ENCODE measurements at places on chromosomes 11 and 22.
A peak's percentile ranks its signal among the peaks of the same experiment; 100 is the strongest.

- peak; percentile 98 for DNase-seq
Measured at GRCh38 chr11:86743223-86744118, 56.9 kb upstream of the PRSS23 start.

DNA sequence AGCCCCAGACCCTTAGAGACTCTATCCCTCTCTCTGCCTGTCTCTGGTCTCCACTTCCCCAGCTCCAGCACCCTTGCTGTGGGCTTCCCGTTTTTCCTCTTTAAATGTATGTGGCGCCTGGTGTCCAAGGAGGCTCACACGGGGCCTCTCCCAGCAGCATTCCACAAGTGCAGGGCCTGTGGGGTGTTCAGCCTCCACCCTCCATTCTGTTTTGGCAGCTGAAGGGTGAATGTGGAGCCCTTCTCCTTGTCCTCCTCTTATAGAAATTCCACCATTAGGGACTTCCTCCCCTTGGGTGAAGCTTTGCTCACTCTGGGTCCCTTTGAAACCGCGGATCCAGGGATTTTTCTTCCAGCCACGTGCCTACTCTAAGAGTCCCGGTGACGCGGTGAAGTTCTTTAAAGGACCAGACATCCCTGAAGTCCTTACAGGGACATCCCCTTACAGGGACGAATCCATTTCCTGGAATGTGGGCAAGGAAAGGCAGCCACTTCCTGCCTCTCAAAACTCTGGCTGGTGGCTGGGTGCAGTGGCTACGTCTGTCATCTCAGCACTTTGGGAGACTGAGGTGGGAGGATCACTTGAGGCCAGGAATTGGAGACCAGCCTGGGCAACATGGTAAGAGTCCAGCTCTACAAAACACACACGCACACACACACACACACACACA lies 1.6 kb upstream of the TSPAN18 start:
- peak; percentile 69 for DNase-seq

DNA sequence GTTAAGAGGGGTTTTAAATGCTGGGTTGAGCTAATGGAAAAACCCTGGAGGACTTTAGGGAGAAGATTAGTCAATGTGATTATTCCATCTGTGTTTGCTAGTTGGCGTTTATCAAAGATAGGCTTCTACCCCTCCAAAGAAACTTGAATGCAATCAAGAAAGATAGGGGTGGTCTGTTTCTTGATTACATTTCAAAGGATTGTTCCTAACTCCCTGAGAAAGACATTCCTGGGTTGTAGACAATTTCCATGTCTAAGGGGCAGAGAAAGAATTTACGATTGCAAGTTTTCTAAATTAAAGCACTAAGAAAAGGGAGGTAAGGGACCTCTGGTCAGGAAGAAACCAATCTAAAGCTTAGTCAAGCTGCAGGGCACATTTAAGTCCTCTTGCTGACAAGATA lies 2268.7 kb downstream of the LRRC4C start:
- DNase-seq, result no peak

GRCh38 chr11:65424205-65425104 lies 1.9 kb downstream of the NEAT1 start:
- DNase-seq, result peak; percentile 54
